ENCODE measurements at places on chromosomes 5 and 9. TPM values are rescaled to one million over a fixed set of nuclear protein-coding genes. Genes with fewer than 3 reads are reported as not detected.

DNA sequence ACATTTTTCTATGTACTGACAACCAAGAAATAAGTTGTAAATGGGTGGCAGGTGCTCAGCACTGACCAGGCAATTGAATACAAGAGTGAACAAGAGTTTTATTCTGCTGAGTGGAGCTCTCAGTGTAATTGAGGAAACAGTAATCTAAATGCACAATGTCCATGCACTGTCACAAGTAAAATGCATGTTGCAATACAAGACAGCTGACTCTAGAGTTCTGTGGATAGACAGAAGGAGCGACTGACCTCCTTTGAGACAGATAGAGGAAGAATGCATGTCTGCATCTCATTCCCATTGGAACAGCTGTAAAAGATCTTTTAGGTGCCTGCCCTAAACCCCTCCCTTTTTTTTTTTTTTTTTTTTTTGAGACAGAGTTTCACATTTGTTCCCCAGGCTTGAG lies 299.0 kb downstream of the FBXL7 start:
- no peak for DNase-seq

GRCh38 chr5:173693670-173694069 lies 77.2 kb upstream of the BOD1 start:
- DNase-seq: no peak

DNA sequence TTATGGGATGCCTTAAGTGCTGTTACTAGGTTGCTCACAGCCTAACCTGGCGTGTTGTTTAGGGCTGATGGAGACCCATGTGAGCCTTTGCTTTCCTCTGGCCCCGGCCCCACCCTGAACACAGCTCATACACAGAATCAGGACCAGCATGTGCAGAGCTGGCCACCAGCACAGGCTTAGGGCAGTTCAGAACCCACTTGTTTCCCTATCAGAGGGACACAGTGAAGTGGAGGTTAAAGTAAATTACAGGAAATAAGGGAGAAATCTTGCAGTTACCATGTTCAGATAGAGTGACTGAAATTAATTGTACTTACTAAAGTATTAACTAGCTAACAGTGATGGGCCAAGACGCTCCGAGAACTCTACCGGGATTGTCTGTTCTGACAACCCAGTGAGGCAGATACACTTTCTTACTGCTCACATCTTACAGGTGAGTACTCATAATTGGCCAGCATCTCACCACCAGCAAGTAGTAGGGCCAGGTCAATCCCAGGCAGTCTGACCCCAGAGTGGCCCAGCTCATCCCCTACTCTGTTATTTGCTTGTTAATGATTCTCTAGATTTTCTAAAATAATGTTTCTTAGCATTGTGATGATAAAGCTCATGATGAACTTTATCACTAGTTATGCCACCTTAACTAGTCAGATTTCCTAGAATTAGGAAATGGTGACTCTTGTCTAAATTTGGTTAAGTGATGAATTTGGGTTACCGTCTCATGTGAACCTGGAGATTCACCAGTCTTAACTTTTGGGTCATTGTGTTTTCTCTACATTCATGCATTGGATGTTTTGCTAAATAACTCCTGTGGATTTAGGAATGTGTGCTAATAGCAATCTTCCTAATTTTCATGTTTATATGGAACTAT lies 15.4 kb downstream of the CCT5 start:
- no peak for DNase-seq

GRCh38 chr9:7259544-7260241 lies 501.9 kb downstream of the KDM4C start:
- no peak for DNase-seq

GRCh38 chr9:125515983-125516940 lies 190.7 kb downstream of the MAPKAP1 start:
- no peak for DNase-seq

GRCh38 chr9:75061169-75061568 lies 26.8 kb downstream of the NMRK1 start:
- DNase-seq: no peak

Gene MARVELD2
- total RNA-seq: 5.7 TPM
